Left ventricle myocardium inferior (tissue), 1 donor: ENCODE measurements at places on chromosomes 13 and 19. TPM values are rescaled to one million over a fixed set of nuclear protein-coding genes. Genes with fewer than 3 reads are reported as not detected.
A peak's percentile ranks its signal among the peaks of the same experiment; 100 is the strongest.

DNA sequence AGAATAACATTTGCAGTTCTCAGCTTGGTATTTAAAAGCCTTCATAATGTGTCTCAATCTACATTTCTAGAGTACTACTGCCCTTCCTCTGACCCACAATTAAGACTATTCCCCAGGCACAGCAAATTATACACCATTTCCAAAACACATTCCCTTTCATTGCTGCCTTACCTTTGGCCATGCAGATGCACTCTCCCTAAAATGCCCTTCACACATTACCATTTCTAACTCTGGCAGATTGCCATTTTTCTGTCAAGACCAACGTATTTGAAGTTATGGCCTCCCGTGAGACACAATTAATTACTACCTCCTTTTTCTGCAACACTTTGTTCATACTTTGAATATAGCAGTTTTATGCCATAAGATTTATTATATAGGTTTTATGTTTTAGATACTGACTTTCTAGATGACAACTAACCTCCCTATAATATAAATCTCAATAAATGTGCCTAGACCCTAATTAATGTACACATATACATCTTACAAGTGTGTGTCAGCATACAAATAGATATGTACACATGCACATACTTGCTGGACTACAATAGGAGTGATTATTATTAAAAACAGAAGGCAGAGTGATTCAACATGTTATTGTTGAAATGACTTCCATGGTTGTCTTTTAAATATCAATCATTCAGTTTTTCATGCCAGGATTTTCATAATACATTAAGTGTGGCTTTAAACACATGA, 2902.5 kb downstream of the PCDH9 start:
- H3K27ac ChIP-seq, result no peak overlapping the region
- H3K27me3 ChIP-seq, result no peaks in the 10 kb centered on the region
- no peaks in the 10 kb centered on the region for H3K36me3 ChIP-seq
- no peak overlapping the region for H3K4me3 ChIP-seq

The SLC6A16 gene
- total RNA-seq, result 1.1 TPM

DNA sequence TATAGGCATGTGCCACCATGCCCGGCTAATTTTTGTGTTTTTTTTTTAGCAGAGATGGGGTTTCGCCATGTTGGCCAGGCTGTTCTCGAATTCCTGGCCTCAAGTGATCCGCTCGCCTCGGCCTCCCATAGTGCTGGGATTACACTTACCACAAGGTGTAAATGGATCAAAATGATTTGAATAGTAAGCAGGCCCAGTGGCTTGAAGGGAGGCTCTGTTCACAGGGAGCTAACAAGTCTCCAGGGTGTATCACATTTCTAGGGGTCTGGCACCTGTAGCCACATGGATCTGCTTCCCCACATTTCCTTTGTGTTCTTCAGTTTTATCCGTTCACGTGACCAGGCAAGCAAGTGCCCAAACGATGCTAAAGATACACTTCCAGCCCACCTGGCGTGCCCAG, 13.5 kb upstream of the CNFN start:
- no peak overlapping the region for H3K4me3 ChIP-seq
- H3K27ac ChIP-seq, result no peak overlapping the region
- H3K4me1 ChIP-seq, result peaks cover 26% of the 10 kb centered on the region
- peaks cover 34% of the 10 kb centered on the region for H3K36me3 ChIP-seq

DNA sequence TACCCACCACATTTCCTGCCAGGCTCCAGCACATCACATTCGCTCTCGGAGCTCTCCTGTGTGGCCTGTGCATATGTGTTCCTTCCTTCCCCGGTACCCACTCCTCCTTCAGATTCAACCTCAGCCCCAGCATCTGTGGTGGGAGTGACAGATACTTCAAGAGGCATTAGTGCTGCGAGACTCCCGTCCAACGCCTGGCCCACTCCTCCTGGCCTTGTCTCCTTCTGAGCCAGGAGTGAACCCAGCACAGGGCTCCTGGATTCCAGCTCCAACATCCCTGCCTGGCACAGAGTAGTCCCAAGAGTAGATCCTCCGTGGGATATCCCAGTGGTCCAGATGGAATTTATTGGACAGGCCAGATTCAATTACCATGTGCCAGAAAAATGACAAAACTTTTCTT, 55.9 kb downstream of the SACS start:
- no peak for DNase-seq
- H3K27ac ChIP-seq, result peak overlapping the region; percentile 68
- H3K27me3 ChIP-seq, result no peaks in the 10 kb centered on the region

DNA sequence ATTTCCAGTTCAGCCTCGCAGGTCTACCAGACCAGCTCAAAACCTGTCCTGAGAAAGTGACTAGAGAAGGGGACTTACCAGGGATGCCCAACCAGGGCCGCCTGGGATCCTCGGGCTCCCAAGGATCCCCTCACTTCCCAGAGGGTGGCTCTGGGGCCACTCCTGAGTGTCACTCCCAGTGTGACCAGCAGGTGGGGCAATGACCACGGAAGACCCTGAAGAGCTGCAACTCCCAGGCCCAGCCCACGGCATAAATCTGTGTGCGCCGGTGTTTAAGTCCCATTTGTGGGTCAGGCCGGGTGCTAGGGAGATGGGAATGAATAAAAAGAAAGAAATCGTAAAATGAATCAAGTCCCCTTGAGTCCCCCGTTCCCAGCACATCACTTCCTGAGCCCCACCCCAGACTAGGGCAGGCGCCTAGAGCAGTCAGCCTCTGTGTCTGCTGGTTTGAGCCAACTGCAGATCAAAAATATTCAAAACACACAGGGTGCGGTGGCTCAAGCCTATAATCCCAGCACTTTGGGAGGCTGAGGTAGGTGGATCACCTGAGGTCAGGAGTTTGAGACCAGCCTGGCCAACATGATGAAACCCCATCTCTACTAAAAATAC, 10.7 kb downstream of the PTGIR start:
- DNase-seq, result peak; percentile 86
- H3K36me3 ChIP-seq, result peaks cover 9% of the 10 kb centered on the region
- H3K27me3 ChIP-seq, result no peaks in the 10 kb centered on the region
- H3K4me1 ChIP-seq, result peaks cover 33% of the 10 kb centered on the region

The LILRA1 gene
- total RNA-seq, result 0.22 TPM

DNA sequence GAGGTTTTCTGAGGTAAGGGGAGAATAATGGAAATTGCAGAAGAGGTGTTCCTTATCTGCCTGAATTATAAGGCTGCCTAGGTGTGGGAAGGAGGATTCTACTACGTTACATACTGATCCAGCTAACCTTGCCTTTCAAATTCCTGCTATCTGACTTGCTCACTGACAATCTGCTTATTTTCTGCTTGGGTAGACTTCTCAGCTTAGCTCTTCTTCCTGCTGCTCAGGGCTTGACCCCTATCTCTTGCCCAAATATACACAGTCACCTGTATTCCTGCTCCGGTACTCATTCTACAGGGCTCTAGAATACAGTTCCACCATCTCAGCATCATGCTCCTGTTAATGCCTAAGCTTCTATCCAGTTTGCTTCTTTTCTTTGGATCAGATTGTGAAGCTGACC, 1607.6 kb downstream of the OLFM4 start:
- H3K27ac ChIP-seq, result no peak overlapping the region
- no peaks in the 10 kb centered on the region for H3K4me1 ChIP-seq
- no peak overlapping the region for H3K4me3 ChIP-seq
- H3K36me3 ChIP-seq, result no peaks in the 10 kb centered on the region

DNA sequence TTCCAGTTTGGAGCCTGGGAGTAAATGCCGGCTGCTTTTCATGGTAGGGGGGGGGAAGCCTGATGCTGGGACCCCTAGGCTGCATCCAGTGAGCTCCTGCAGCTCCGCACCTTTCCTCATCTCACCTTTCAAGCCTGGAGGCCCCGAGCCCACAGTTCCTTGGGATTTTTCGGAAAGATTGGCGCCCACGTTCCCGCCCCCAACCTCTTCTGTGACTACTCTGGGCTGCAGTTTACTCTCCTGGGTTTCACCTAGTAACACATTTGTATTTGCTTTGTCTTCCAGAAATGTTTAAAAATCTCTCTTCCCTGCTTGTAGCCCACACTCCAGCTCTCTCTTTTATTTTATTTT, 51.9 kb upstream of the SPATA13 start:
- no peaks in the 10 kb centered on the region for H3K4me1 ChIP-seq
- H3K27me3 ChIP-seq, result peaks cover 8% of the 10 kb centered on the region
- H3K4me3 ChIP-seq, result no peak overlapping the region
- H3K27ac ChIP-seq, result no peak overlapping the region

The FCER2 gene
- 0.30 TPM for total RNA-seq

DNA sequence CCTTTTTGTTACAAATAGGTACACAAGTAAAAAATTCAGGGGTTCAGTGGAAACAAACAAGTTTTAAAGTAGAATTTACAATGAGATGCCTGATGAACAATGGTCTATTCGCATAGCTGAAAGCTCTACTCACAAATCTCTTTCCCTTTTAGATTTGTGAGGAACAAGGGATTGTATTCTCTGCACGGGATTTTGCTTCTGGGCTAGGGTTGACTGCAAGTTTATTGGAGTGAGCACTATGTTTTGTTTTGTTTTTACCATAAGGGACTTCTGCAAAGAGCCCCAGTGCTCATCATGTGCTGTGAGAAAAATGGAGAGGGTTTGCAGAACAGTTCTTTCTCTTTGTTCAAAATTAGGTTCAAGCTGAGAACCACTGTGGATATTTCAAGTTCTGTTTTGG, 160.5 kb downstream of the DLEU7 start:
- no peaks in the 10 kb centered on the region for H3K27me3 ChIP-seq
- peaks cover 35% of the 10 kb centered on the region for H3K4me1 ChIP-seq
- no peak overlapping the region for H3K4me3 ChIP-seq
- peak overlapping the region; percentile 91 for H3K27ac ChIP-seq
- DNase-seq, result no peak

The CD79A gene
- not detected for total RNA-seq

GRCh38 chr13:72536714-72537394, 190.6 kb downstream of the MZT1 start:
- H3K4me1 ChIP-seq, result no peaks in the 10 kb centered on the region
- no peaks in the 10 kb centered on the region for H3K36me3 ChIP-seq
- no peaks in the 10 kb centered on the region for H3K27me3 ChIP-seq

GRCh38 chr19:45179072-45179891, 698 bp downstream of the BLOC1S3 start:
- no peak for DNase-seq
- peaks cover 39% of the 10 kb centered on the region for H3K4me1 ChIP-seq
- peak overlapping the region; percentile 91 for H3K27ac ChIP-seq
- no peaks in the 10 kb centered on the region for H3K27me3 ChIP-seq
- H3K36me3 ChIP-seq, result peaks cover 4% of the 10 kb centered on the region

- H3K27me3 ChIP-seq, result no peaks in the 10 kb centered on the region
- peaks cover 42% of the 10 kb centered on the region for H3K36me3 ChIP-seq
- peak overlapping the region; percentile 98 for H3K4me3 ChIP-seq
- peaks cover 15% of the 10 kb centered on the region for H3K4me1 ChIP-seq
Observed at GRCh38 chr19:6362027-6362350, 658 bp downstream of the CLPP start.

The STARD13 gene
- total RNA-seq, result 29.9 TPM

DNA sequence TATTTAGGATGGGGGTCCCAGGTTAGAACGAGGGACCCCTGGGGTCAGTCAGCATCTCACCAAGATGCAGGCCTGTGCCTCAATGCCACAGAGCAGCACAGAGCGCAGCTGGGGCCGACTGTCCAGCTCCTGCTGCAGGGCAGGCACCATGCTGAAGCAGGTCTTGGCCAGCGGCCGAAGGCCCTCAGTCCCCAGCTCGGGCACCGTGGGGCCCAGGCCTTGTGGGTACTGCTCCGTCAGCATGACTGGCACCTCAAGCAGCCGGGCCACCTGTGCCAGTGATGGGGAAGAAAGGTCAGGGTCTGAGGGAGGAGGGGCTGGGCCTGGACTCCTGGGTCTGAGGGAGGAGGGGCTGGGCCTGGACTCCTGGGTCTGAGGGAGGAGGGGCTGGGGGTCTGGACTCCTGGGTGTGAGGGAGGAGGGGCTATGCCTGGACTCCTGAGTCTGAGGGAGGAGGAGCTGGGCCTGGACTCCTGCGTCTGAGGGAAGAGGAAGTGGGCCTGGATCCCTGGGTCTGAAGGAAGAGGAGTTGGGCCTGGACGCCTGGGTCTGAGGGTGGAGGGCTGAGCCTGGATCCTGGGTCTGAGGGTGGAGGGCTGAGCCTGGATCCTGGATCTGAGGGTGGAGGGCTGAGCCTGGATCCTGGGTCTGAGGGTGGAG, 5.7 kb downstream of the ISOC2 start:
- H3K27ac ChIP-seq, result no peak overlapping the region
- H3K27me3 ChIP-seq, result peaks cover 27% of the 10 kb centered on the region
- H3K4me3 ChIP-seq, result no peak overlapping the region
- DNase-seq, result no peak

DNA sequence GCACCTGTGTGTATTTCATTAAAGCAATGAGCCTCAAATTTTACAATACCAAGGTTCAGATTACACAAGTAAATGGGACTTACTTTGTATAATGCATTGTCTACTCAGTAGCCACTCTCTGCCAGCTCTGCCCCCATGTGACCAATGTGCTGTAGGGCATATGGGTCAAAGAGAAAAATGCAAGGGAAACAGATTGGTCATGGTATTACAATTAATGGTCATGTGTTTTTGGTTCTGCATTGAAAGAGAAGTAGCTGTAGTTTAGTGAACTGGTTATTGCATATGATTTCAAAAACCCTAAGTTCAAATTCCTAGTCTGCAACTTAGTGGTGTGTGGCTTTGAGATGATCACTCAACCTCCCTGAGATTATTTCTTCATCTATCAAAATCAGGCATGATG, 545.4 kb downstream of the SUCLA2 start:
- no peak for DNase-seq
- no peaks in the 10 kb centered on the region for H3K36me3 ChIP-seq
- no peaks in the 10 kb centered on the region for H3K27me3 ChIP-seq

GRCh38 chr19:35757231-35757748, 461 bp upstream of the HSPB6 start:
- H3K4me1 ChIP-seq, result peaks cover 56% of the 10 kb centered on the region
- peak overlapping the region; percentile 99 for H3K27ac ChIP-seq
- DNase-seq, result peak; percentile 87
- H3K4me3 ChIP-seq, result peak overlapping the region; percentile 100

The ELSPBP1 gene
- not detected for total RNA-seq

The NMRK2 gene
- total RNA-seq, result 458 TPM

DNA sequence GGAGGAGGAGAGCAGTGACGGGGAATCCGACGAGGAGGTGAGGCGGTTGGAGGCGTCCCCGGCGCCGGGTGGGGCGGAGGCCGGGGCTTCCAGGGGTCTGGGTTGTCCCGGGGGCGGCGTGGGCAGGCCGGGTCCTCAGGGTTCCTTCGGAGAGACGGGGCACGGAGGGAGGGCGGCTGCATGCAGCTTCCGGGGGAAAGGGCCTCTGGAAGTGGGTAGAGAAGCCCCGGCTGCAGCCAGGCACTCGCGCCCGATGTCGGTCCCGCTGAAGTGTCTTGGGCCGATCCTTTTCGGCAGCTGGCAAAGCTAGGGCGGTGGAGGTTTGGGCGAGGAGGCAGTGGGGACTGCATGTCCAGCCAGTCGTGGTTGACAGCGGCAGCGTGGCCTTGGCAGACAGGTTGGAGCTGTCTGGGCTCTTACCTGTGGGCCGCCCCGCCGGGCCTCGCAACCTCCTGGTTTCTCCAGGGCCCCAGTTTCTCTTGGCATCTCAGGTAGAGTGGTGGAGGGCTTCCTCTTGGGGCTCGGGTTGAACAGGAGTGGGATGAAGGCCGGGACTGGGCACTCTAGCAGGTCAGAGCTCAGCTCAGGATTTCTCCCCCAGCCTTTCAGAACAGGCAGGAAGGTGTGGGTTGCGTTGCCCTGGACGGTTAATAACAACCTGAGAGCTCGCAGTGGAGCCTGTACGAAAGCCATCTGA, 690 bp downstream of the KMT2B start:
- peak overlapping the region; percentile 95 for H3K27ac ChIP-seq
- peak overlapping the region; percentile 96 for H3K4me3 ChIP-seq
- no peaks in the 10 kb centered on the region for H3K27me3 ChIP-seq
- peak; percentile 43 for DNase-seq
- H3K36me3 ChIP-seq, result peaks cover 37% of the 10 kb centered on the region
- H3K4me1 ChIP-seq, result peaks cover 47% of the 10 kb centered on the region
